ENCODE measurements at places on chromosomes 1 and 21.

DNA sequence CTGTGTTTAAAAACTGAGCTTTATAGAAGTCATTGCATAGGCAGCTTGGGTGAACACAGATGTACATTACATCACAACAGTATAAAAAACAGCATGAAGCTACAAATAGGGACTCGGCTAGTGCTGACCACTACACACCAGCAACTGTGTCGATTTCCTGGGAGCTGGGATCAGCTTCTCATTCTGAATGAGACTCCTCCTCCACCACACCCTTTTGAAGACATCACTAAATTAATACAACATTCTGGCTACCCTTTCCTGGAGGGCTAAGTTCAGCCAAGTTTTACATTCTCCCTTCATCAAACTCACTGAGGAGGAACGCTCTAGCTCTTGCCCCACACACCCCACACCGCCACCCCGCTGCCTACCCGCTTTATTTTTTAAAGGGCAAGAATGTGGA is 102.7 kb downstream of the ERG start:
- no peak for DNase-seq

GRCh38 chr1:200302192-200302920 is 107.5 kb downstream of the ZNF281 start:
- DNase-seq = peak; percentile 19

DNA sequence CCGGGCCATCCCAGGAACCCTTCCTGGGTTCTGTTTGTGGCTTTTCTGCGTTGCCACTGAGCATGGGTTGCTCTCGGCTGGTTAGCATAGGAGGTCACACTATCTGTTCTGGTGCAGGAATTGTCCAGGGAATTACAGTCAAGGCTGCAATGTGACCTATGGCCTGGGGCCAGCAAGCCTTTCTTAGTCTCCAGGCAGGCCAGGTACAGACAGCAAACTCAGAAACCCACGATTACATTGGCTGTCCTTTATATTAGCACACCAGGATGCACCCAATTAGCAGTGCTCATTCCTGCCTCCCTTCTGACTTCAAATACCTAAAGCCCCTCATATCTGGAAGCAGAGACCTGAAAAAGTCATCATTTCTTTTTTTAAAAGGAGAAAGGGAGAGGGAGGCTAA is 55.2 kb downstream of the CD247 start:
- no peak for DNase-seq

GRCh38 chr1:201376464-201377374 is 761 bp downstream of the TNNT2 start:
- no peak for DNase-seq
